ENCODE measurements at places on chromosomes 7 and 10.

- no peak for DNase-seq
Observed at GRCh38 chr7:43465581-43466554, 117.0 kb upstream of the STK17A start.

- DNase-seq: no peak
Observed at GRCh38 chr10:113176652-113177155, 226.7 kb downstream of the TCF7L2 start.

- no peak for DNase-seq
Observed at GRCh38 chr7:66800591-66800990, 60.1 kb downstream of the RABGEF1 start.

DNA sequence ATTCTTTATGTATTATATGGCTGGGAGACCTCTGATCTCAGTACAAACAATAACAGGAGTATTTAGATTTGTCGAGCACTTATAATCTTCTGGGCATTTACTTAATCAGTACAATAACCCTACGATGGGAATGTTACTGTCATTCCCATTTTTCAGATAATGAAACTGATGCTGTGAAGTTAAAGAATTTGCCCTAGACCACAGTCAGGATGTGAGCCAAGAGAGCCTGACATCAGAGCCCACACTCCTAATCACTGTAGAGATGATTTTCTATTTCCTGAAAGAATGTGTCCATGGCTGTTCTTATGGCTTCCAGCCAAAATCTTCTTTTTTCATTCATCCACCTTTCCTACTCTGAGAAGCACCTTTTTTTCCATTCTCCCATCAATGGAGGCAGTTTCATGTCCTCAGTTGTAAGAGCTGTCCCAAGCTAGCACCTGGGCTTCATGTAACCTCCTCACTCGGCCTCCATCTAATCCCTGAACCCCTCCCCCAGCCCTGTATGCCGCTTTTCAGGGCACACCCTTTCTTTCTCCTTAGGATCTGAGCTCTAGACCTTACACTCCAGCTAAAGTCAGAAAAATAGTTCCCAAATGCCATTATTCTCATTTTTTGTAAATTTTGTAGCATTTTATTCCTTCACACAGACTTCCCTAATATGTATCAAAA lies 12.2 kb upstream of the CAV1 start:
- no peak for DNase-seq

DNA sequence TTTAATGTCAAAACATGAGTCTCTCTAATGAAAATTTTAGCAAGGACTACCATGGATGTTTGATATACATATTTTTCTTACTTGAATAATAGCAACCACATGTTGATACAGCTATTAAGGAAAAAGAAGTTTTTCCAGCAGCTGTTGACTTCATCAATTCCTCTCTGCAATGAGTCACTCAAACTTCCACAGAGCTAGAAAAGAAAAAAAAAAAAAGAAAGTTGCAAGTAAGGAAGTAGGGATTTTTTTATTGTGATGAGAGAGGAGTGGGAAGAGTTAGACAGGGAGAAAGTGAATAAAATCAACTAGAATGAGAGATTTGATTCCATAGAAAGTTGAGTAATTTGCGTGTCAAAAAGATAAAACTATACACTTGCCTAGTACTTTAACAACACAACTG lies 46.2 kb downstream of the CAV1 start:
- no peak for DNase-seq
